ENCODE measurements at places on chromosomes 3 and 15.
A peak's percentile ranks its signal among the peaks of the same experiment; 100 is the strongest.

- peak; percentile 86 for DNase-seq
Measured at GRCh38 chr15:96053031-96053780, 277.3 kb upstream of the NR2F2 start.

- no peak for DNase-seq
Measured at GRCh38 chr3:9969632-9970019, 17.0 kb downstream of the EMC3 start.

- no peak for DNase-seq
Measured at GRCh38 chr3:153343988-153344782, 182.2 kb downstream of the RAP2B start.

DNA sequence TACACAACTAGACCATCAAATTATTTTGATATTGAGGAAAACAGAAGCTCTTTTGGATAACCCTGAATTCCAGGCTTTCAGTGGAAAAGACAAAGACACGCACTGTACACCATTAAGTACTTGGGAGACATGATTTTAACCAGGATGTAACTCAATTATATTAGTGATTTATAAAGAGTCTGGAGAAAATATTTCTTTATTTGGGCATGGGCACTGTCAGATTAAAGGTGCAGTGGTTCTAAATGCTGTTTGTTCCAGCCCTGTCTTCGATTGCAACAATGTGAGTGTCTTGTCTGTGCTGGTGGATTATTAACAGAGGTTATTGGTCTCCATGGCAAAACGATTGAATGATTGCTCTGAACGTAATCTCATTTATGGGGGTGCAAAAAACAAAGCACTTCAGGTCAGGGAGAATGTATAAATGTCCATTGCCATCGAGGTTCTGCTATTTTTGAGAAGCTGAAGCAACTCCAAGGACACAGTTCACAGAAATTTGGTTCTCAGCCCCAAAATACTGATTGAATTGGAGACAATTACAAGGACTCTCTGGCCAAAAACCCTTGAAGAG is at the start of gene TM4SF4:
Gene TM4SF4, plus strand, starts transcription at position 448 of the 568 bp plus-strand sequence. CDS start 181 bp downstream, outside the sequence.
- no peak for DNase-seq

GRCh38 chr15:55515491-55515890 is 7.5 kb upstream of the DNAAF4 start:
- no peak for DNase-seq

DNA sequence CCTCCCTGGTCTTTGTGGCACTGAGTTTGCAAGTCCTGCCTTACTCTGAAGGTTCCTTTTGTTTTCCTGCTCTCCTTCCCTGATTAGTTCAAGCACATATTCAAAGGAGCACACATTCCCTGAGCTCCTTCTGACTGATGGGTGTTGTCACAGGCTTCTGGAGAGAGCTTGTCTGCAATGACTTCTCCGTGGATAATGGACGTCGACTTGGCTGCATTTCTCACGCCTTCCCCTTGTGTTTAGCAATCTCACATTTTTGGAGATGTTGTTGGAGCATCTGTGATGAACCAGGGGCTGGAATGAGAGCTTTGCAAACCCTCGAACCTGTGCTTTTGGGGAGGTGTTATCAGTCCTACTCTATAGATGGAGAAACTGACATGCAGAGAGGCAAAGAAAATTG is 375.4 kb upstream of the PROK2 start:
- DNase-seq: no peak

GRCh38 chr3:83224101-83224868 is 1462.8 kb upstream of the GBE1 start:
- DNase-seq: no peak

DNA sequence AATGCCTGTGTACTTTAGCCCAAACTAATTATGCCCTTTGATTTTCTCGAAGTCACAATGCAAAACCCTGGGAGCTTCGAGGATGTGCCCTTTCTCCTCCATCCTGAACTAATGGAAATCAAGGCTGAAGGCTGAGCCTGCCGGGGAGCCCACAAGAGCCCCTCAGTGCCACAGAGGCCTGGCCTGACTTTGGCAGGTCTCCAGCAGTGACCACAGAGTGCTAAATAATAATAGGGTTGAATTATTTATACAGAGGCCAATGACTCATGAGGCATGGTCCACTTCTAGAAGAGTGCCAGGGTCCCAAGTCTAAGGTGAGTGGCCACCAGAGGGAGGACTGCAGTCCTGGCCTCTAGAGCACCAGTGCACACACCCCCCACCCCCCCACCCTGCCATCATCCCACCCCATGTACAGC is 19.1 kb upstream of the GLCE start:
- DNase-seq: no peak

DNA sequence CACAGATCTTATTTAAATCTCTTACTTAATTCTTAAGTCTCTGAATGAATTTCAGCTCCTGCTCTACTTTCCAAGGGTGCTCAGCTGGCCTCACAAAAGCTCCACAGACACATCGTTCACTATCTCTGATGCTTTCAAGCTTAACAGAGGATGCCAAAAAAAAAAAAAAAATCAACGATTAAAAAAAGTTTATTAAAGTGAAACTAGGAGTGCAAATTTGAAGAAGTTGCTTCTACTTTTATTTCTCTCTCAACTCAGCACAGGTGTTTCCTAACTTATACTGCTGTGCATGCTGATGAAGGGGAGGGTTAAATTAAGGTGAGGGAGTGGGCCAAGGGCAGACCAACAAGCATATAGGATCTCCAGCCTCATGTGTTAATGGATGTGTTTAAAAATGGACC is 157.2 kb downstream of the TIGIT start:
- DNase-seq: no peak

DNA sequence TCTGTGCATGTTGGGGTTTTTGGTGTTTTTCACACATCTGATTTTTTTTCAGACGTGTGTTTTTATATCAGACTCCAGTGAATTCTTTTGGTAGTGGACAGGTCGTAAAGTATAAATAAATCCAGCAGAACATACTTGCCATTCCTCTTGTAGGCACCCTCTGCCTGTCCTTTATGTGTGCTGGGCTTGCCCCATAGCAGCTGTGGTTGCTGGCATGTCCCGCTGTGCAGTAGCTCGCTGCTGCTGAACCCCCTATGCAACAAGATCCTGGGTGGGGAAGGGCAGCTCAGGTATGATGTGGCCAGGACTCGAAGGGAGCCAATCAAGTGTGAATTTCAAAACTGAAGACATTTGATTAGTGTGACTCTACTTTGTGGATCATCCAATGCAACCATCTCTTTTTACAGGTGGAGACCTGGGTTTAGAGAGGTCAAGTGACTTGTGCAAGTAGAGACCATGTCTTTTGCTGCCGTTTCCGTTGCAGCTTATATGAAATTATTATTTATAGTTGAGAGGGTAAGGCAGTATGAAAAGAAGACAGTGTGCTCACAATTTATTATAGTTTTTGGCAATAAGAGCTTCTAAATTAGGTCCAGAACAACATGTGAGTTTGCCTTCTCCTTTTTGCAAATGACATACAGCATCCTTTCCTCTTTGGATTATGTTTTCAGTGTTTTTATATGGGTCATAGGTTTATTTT is 350.8 kb upstream of the C2CD4B start:
- no peak for DNase-seq

DNA sequence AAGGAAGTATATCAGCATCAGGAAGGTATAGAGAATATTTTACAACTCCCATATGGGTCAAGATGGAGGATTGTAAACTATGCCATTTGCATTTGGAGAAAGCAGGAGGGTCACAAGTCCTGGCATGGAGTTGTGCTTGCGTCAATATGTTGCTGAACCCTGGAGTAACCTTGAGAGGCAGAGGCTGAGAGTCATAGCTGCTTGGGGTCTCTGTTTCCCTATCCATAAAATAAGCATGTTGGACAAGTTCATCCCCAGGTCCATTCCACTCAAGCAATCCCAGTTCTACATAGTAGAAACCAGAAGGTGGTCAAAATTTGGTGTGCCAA is 273.6 kb downstream of the MECOM start:
- DNase-seq: no peak

- no peak for DNase-seq
Measured at GRCh38 chr3:132083583-132084279, 48.9 kb upstream of the CPNE4 start.

- no peak for DNase-seq
Measured at GRCh38 chr3:14063152-14063551, 61.5 kb downstream of the CHCHD4 start.

DNA sequence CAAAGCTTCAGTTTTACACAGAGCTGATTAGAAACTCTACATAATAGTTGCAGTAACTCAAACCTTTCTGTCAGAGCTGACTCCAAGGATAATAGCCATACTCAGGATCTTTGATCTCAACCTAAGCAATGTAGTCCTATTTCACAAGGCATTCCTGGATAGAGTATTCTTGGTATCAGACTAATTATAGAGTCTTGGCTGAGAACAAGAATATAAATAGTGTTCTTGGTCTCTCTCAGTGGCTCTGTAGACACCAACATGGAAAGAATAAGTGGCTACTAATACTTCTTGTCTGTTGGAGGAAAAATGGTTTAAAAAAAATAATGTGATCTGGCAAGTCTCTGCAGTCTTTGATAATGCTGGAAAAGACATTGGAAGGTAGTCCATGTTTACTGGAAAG is 55.7 kb downstream of the RIOX2 start:
- no peak for DNase-seq

DNA sequence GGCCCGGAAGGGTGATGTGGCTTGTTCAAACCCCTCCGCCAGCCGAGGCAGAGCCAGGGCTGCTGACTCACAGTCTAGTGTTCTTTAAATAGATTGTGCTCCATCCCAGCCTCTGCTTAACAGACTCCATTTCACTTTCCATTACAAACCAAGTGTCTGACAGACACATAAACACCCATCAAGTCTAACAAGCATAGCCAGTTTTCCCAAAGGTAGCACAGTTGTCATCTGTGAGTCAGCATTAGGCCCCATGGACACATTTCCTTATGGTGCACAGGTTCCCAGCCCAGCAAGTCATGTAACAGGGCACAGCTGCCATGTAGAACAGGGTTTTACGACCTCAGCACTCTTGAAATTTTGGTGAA is 109.9 kb upstream of the RAP2B start:
- DNase-seq: no peak

- DNase-seq: no peak
Measured at GRCh38 chr3:9211155-9211950, 38.1 kb downstream of the SRGAP3 start.

GRCh38 chr3:124741027-124741426 is 10.8 kb downstream of the UMPS start:
- DNase-seq: no peak

- DNase-seq: no peak
Measured at GRCh38 chr3:101838691-101839090, 10.6 kb upstream of the NFKBIZ start.

DNA sequence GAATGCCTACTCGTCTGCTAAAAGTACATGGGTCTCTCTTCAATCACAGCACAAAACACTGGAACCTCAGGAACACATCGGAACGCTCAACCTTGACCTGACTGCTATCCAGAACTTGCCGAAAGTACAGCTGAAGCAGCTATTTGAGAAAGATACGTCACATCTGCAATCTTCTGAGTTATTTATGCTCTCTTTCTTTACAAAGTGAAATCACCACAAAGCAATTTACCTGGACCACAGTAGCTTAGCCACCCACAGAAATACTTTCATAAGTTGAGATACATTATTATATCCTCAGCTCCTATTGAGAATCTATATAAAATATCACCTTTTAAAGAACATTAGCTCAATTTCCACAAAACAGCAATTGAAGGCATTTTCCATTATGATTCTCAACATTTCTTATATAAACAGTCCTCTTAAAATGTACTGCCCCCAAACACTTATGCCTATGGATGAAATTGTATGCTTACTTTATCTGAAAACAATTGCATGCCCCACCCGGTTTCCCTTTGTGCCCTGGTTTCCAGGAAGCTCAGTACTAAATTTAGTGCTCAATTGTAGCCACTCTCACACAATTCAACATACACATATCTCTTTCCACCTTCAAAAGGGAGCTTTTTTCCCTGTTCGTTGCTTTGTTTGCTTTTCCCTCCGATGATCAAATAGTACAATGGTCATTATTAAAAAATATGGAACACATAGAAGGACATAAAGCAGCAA is 31.8 kb downstream of the HEG1 start:
- DNase-seq: peak; percentile 25

DNA sequence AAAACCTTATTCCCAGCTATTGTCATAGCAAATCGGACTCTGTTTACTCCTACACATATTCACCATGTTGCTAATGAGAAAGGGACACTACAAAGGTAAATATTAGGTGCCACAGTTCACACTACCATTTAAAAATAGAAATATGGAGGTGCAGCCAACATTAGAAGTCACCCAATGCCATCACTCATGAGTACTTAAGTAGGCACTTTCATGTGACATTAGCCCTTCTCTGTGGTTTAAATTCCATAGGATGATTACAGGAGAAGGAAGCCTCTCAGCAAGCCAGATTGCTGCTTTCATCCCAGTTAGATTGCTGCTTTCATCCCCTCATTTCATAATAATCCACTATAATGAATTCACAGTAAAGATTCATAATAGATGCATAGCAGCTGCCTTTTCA is 376.8 kb upstream of the ALCAM start:
- no peak for DNase-seq

- DNase-seq: no peak
Measured at GRCh38 chr3:77939726-77940125, 899.8 kb downstream of the ROBO2 start.

DNA sequence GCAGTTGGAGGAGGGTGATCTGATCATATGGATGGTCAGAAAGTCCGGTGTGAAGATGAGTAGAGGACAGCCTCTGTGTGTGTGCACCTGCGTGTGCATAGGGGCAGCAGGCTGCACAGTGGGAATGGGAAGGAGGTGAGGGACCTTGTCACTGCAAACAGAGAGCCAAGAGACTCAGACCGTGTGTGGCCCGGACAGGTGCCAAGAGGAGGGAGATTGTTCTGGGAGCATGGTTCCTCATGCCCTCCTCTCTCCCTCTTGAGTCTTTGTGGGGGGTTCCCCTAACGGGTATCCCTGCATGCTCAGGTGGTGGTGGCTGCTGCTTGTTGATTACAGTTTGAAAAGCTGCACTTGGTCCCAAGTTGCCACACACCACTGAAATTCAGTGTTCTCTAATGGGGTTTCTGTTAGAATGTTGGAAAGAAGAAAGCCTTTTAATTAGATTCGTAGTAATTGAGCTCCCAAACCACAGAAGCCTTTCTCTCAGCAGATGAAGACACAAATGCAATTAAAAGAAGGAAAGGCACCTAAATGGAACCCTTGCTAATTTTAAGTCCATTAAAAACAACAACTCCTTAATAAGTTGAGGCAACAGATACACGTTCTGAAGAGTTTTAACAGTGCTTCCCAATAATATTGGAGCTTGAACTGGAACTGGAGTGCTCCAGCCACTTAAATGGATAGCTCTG is 68.9 kb downstream of the CHRNA7 start:
- DNase-seq: no peak

GRCh38 chr15:44537735-44538240 is 841 bp downstream of the EIF3J start:
- no peak for DNase-seq

- no peak for DNase-seq
Measured at GRCh38 chr3:125386811-125387210, 11.7 kb upstream of the ZNF148 start.

- no peak for DNase-seq
Measured at GRCh38 chr3:180116203-180116602, 79.5 kb upstream of the PEX5L start.

GRCh38 chr3:43613976-43614375 is 7.8 kb downstream of the ANO10 start:
- DNase-seq: no peak

Data from DMS153 (cell line).